ENCODE measurements at places on chromosomes 2 and 18. TPM values are rescaled to one million over a fixed set of nuclear protein-coding genes. Genes with fewer than 3 reads are reported as not detected.

The SLC19A3 gene
- total RNA-seq, result 0.51 TPM

The CCL20 gene
- not detected for total RNA-seq

The CPLX4 gene
- total RNA-seq, result not detected

The KIF5C gene
- 2.4 TPM for total RNA-seq

The MEP1B gene
- total RNA-seq, result not detected

The HS6ST1 gene
- 48.0 TPM for total RNA-seq

The ZNF892 gene
- 10.3 TPM for total RNA-seq

The CNDP1 gene
- total RNA-seq, result not detected

The TRIM54 gene
- total RNA-seq, result 0.26 TPM

The IL36G gene
- total RNA-seq, result not detected

The FLACC1 gene
- 1.5 TPM for total RNA-seq

The CCDC102B gene
- total RNA-seq, result 39.7 TPM

The C1QL2 gene
- not detected for total RNA-seq

The TMEM178A gene
- not detected for total RNA-seq

The L3MBTL4 gene
- 10.8 TPM for total RNA-seq

The SNTG2 gene
- 18.2 TPM for total RNA-seq

The NCKAP1 gene
- 218 TPM for total RNA-seq

The KCNS3 gene
- 10.7 TPM for total RNA-seq

The ATP8B1 gene
- total RNA-seq, result 22.6 TPM

The ANKRD30BL gene
- 1.2 TPM for total RNA-seq

The ITGB6 gene
- 1.5 TPM for total RNA-seq

The MALL gene
- total RNA-seq, result 13.7 TPM

The CNGA3 gene
- not detected for total RNA-seq

The CARF gene
- total RNA-seq, result 25.7 TPM

The ALS2 gene
- total RNA-seq, result 8.2 TPM

The ITPRID2 gene
- 140 TPM for total RNA-seq

The CCT4 gene
- total RNA-seq, result 92.9 TPM

The DIS3L2 gene
- 19.2 TPM for total RNA-seq

The KCNG2 gene
- not detected for total RNA-seq

The PLGLB2 gene
- total RNA-seq, result not detected

The SALL3 gene
- total RNA-seq, result 0.28 TPM

The CCT7 gene
- 184 TPM for total RNA-seq

The LIPG gene
- not detected for total RNA-seq

The CYP26B1 gene
- 6.5 TPM for total RNA-seq

The SLC30A3 gene
- not detected for total RNA-seq
